Neuronal stem cell (in vitro differentiated cells): ENCODE measurements at places on chromosomes 4 and X.

DNA sequence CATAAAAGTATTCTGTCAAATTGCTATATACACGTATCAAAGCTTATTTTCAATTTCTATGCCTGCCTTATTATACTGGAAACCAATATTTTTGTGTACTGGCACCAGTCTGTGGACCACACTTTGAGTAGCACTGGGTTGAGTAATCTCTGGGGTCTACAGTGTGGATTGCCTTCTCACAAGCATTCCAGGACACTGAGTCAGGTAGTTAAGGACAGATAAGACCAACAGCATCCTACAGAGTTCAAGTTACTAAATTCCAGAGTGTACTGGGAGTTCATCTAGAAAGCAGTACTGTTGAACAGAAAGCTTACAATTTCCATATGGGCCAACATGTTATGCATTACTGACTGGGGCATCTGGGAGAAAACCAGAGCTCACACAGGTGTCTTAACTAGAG lies 61.8 kb downstream of the VMA21 start:
- DNase-seq, result no peak

DNA sequence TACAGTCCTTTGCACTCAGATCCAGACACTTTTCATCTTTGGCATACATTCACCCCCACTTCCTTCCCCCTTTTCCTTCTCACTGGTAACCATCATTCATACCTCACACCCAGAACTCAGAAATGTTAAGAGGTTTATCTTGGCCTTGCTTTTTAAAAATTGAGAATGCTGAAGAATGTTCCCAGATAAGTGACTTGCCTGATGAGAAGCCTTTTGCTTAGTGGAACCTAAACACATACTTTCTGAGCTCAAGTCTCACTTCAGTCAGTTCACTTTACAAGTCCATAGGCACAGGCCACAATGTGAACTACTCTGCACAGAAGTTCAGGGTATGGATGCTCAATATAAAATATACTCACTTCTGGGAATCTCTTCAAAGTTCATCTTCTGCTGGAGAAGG lies 129.4 kb downstream of the GRIA3 start:
- DNase-seq, result no peak

- DNase-seq, result no peak
Measured at GRCh38 chrX:15860921-15861320, 6.3 kb upstream of the AP1S2 start.

- DNase-seq, result no peak
Measured at GRCh38 chr4:147788791-147789190, 56.9 kb downstream of the ARHGAP10 start.

- DNase-seq, result no peak
Measured at GRCh38 chrX:73337366-73337765, 109.5 kb upstream of the CDX4 start.

DNA sequence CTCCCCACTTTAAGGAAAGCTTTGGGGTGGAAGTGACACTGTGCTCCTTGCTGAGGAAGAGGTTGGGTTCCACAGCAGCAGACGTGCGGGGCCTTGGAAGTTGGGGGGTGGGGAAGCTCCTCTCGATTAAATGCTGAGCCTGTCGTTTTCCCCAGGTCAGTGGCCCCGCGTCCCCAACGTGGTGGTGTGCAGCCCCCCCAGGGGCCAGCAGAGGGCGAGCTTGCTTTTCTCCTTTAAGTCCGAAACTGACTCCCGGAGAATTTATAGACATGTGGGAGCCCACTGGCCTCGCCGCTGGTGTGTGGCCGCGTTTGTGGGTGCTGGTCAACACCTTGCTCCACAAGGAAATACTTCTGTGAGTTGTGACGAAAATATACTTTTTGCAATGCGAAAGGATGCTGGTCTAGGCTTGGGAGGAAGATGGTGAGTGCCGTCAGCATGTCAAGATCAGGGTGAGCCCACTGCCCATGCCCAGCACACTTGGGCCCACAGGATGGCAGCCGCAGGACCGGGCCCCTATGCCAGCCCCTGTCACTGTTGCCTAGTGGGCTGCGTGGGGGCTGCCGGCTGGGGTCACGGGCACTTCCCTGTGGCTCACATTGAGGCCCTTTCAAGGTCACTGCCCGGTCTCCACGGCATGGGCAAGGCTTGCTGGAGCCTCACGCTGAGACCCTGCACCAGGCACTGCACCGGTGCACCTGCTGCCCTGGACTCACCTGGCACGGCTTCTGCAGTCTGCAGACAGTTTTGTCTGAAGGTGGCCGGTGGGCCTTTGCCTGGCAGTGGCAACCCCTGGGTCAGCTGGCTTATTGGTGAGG lies 9.4 kb downstream of the UVSSA start:
- peak; percentile 63 for DNase-seq

GRCh38 chr4:122946142-122946541 lies 23.7 kb upstream of the NUDT6 start:
- no peak for DNase-seq

DNA sequence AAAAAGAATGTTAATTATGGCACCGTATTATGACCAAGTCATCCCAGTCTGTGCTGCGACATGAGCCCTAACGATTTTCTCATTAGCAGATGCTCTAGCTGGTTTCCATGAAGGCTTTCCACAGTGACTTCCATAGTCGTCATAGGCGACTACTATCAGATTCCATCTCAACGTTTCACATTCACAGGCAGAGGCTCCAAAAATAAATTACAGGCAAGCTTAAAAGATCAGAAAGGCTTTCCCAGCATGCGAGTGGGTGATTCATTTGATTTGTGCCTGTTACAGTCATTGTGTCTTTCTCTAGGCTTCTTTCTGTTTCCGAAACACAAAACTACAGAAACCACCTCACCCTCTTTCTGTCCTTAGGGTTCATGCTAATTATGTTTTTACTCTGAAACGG lies 43.2 kb downstream of the PALLD start:
- no peak for DNase-seq

DNA sequence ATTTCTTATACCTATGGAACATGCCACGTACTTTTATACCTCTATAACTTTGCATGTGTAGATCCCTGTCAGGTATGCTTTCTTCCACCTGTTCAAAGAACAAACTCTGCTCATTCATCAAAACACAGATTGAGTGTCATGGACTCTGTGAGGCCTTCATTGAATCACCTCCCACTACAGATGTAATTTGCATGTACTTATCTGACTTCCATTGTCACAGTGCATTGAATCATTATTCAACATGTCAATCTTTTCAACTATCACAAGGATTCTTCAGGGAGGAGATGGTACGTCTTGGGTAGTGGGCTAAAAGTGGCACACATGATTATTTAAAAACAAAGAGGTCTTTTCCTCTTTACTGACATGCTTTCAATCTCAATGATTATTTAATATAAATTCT lies 24.1 kb downstream of the SPOCK3 start:
- no peak for DNase-seq

- no peak for DNase-seq
Measured at GRCh38 chr4:63788271-63788670, 621.0 kb downstream of the TECRL start.

DNA sequence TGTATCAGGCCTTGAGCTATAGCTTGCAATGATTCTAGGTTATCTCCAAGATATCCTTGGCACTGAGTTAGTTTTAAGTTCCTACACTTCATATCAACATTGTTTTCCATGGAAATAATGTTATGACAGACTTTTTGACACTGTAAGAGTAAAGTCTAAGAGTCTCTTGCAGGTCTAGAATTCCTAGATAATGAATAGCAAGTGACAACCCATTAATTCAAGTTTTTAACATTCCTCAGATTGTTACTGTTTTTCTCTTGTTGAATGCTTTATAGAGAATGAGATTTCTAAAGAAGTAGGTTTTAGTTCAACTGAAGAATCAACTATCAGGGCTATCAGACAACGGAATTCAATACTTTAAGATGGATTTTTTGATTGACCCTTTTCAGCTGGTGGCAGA lies 276.1 kb downstream of the PPP3CA start:
- no peak for DNase-seq

DNA sequence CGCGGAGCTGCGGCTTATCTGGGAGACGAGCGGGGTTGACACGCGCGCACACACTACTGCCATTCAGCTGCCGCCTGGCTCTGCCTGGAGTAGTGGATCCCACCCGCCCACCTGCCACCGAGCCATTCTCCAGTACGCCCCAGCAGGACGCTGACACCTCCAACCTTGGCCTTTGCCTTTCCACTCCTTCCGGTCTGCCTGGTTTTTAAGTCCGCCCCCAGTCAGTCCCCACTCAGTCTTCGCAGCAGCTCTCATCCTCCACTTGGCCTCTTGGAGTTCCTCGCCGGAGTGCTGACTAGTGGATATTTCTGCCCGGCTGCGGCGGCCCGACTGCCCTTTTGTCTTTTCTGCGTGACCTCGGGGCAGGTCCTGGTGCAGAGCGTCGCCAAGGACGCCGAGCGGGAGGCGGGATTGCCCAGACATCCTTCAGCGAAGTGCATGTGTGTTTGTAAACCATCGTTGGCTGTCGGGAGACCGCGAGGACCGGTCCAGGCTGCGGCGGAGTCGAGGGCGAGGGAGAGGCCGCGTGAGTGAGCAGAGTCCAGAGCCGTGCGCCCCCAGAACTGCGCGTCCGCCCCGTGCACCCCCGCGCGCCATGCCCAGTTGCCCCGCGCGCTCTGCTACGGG lies 1.1 kb downstream of the SLIT2 start:
- DNase-seq, result peak; percentile 40

- no peak for DNase-seq
Measured at GRCh38 chrX:53050841-53051240, 2.3 kb downstream of the GPR173 start.

DNA sequence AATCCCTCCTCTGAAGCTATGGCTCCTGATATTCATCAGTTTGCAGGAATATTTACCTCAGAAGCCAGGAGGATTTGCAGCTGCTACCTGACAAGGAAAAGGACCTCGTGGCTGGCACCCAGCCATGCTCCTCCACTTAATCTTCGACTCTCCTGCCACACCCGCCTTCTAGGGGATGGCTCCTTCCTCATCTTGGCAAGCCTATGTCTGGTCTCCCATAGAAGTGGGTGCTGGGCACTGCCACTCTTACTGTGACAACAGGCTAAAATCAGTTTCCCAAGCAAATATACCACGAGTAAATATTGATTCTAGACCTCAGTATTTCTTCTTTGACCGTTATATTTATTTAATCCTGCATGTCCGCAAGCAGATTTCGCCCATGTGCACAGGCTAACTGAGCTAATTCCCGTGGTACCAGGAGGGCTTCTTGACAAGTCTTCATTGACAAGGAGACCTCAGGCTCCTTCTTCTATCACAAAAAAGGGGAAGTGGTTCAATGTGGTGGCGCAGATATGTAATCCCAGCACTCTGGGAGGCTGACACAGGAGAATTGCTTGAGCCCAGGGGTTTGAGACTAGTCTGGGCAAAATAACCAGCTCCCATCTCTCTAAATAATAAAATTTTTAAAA lies 52.6 kb upstream of the DCTD start:
- no peak for DNase-seq

DNA sequence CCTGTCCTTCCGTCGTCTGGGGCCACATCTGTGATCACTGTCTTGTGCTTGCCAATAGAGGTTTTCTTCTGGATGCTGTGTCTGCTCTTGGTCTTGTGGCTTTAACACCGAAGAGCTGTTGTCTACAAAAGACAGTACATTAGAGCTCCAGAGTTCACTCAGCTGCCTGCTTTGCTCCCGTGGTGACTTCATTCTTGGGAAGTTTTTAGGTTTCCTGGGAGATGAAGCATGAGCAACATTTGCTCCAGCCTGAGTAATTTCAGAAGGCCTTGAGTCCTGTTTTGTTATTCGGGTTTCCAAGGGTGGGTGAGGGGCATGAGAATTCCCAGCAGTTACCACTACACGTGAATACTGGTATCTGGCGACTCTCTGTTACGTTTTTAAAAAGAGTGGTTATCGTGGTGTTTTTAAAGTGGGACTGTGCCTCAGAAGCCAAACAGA lies 189.2 kb downstream of the SHROOM3 start:
- peak; percentile 26 for DNase-seq

GRCh38 chr4:149794352-149794751 lies 21.3 kb downstream of the IQCM start:
- DNase-seq, result no peak

DNA sequence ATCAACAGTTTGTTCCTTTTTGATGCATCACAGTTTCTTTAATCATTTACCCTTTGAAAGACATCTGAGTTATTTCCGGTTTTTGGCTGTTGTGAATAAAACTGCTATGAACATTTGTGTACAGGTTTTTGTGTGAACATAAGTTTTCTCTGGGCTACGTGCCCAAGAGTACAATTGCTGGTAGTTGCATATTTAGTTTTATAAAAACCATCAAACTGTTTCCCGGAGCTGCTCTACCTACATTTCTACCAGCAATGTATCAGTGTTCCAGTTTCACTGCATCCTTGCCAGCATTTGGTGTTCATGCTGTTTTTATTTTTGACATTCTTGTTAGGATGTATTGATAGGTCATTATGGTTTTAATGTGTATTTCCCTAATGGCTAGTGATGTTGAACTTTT lies 17.3 kb downstream of the KDM6A start:
- no peak for DNase-seq

- DNase-seq, result no peak
Measured at GRCh38 chrX:150211988-150212387, 151.1 kb upstream of the MAMLD1 start.

- no peak for DNase-seq
Measured at GRCh38 chrX:124395145-124395880, 49.0 kb downstream of the SH2D1A start.

GRCh38 chr4:156495091-156495490 lies 476.5 kb downstream of the PDGFC start:
- no peak for DNase-seq

DNA sequence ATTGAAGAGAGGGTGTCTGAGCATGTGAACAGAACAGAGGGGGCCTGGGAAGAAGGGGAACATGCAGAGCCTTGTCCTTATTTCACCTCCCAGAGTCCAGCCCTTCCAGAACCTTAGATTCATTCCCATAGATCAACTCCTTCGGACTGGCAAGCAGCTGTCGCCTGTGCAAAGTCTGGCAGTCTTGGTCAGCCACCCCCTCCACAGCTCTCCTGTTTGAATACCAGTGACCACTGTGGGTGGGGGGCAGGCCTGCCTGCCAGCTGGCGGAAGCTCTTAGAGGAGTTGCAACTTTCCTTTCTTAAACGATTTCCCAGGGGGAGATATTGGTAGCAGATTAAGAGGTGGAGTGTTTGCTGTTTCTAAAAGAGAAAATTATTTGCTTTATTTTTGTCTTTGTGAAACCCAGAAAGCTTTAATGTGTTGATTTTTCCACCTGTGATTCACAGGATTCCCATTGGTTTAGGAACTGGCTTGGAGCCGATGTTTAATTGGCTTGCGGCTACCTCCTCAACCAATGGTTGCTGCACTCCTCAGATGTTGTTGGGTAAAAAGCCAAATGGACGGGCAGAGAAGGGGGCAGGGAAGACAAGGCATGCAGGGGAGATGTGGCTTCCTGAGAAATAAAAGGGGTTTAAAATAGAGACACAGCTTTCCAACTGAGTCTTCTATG lies 62.2 kb upstream of the PRPS1 start:
- DNase-seq, result peak; percentile 54

DNA sequence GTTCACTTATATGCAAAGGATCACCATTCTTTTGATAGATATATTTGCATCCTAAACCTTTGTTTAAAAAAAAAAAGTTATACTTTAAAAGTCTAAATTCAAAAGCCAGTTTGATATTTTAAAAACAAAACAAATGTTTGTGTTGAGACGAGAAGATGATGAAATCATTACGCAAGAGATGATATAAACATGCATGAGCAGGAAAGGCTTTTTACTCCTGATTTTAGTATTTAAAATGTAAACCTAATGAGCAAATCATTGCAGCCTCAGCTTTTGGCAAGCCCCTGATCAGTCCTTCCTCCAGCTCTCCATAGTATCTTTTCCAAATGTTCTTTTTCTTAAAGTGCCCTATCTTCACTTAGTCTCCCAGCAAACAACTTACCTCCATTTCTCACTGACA lies 115.6 kb downstream of the ARAP2 start:
- DNase-seq, result no peak

GRCh38 chr4:113293043-113293560 lies 243.6 kb downstream of the ANK2 start:
- DNase-seq, result no peak

GRCh38 chrX:55290963-55291362 lies 26.2 kb upstream of the PAGE3 start:
- DNase-seq, result no peak
